CD4-positive, alpha-beta memory T cell (primary cell): ENCODE measurements at places on chromosomes 11 and 22.

- DNase-seq = no peak
Observed at GRCh38 chr22:26553056-26553752, 36.7 kb downstream of the TPST2 start.

DNA sequence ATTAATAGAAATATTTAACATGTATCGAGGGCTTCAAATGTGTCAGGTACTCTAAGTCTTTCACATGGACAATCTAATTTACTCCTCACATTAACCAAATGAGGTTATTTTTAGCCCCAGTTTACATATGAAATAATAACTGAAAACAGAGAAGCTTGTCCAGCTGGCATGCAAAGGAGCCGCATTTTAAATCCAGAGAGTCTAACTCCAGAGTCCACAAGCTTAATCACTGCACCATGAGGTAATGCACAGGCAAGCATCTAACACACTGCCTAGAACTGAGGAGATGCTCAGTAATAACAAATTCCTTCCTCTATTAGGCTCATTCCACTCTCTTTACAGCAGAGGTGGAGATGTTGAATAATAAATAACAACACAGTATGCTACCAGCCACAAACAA, 165.7 kb upstream of the GUCY1A2 start:
- no peak for DNase-seq

GRCh38 chr22:31262312-31263133, 29.8 kb downstream of the PIK3IP1 start:
- DNase-seq = no peak

DNA sequence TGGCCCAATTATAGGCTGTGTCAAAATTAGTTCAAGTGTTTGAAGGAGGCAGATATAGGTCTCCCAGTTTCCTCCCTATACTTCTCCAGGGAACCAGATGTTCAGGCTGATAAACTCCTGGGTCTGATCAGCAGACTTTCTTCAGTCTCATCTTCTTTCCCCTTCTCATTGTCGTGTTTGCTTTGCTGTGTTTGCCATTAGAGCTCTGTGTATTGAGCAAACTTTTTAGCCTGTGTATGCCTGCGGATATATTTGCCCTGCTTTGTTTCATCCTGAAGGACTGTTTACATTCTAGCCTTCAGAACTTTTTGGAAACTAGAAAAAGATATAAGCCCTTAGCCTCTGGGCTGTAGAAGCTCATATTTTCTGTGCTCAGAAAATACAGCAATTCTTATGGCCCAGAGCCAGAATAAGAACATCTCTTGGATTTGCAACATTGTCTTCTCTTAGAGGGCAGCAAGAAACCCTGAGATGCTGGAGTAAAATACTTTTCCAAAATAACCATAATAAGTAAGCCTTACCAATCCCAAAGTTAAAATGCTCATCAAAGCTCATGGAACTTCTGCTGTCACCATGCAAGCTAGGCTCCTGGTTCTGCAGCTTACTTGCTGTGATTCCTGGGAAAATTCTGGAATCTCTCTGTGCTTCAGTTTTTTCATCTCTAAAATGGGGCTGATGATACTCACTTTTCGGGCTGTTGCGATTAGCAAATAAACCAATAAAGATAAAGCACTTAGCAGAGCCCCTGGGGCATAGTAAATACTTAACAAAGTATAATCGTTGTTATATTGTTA, 34.1 kb upstream of the ME3 start:
- no peak for DNase-seq

- DNase-seq = no peak
Observed at GRCh38 chr11:16801288-16801980, 63.0 kb downstream of the C11orf58 start.

- DNase-seq = no peak
Observed at GRCh38 chr11:91792779-91793262, 431.8 kb upstream of the FAT3 start.

DNA sequence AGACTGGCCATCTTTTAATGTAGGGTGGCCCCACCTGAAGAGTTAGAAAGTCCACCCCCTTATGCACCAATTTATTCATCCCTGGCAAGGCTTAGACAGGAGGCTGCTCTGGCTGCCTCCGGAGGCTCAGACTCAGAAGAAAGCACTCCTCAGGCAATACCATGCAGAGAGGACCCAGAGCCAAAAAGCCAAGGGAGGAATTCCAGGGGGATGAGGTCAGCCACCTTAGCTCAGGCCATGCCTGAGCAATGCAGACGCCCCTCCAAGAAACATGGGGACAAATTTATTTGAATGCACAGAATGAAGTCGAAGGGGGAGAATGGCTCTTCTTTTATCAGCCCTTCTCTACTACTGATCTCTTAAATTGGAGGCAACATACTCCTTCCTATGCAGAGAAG, 39.7 kb upstream of the GLYAT start:
- DNase-seq = no peak

GRCh38 chr11:108018708-108019107, 10.0 kb downstream of the CUL5 start:
- no peak for DNase-seq

DNA sequence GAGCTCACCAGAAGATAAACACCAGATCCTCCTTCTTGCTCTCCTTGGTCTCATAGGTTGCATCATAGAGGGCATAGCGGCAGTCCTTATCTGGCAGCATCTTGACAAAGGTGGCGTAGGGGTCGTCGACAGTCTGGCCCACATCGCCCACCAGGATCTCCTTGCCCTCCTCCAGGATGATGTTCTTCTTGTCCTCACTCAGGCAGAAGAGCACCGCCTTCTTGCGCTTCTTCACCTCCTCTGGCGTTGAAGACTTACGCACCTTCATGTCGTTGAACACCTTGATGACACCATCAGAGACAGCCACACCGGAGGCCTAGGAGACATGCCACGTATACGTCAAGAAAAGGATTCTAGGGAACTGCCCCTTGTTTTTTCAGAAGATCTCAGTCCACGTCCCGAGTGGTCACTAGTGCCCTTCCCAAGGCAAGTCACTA, 2.0 kb downstream of the CFL1 start:
- DNase-seq = no peak

- no peak for DNase-seq
Observed at GRCh38 chr11:14542324-14542723, 22.1 kb upstream of the PSMA1 start.
